ENCODE measurements at places on chromosomes 5 and 9.

- no peak for DNase-seq
These were observed 967.5 kb downstream of the NR2F1-AS1 start for GRCh38 chr5:92613546-92613945.

- DNase-seq = no peak
These were observed 433.0 kb downstream of the DNAH5 start for GRCh38 chr5:13511442-13511841.

DNA sequence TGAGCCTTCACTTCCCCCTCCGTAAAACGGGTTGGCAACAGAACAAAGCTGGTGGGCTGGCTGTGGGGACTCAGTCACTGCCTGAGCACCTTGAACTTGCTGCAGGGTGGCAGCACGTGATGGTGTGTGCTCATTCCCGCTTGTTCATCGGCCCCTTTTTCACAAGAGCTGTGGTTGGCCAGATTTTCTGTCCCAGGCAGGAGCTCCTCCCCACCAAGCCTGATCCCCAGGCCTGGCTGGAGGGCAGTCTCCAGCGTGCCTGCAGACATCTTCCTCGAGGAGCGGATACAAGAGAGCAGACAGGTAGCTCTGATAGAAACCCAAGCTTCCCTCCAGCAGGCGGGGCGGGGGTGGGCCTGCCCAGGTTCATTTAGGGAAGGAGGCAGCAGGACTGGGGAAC, 61.9 kb upstream of the ORM1 start:
- DNase-seq = no peak

GRCh38 chr9:112786829-112787520, 36.4 kb downstream of the SNX30 start:
- no peak for DNase-seq

DNA sequence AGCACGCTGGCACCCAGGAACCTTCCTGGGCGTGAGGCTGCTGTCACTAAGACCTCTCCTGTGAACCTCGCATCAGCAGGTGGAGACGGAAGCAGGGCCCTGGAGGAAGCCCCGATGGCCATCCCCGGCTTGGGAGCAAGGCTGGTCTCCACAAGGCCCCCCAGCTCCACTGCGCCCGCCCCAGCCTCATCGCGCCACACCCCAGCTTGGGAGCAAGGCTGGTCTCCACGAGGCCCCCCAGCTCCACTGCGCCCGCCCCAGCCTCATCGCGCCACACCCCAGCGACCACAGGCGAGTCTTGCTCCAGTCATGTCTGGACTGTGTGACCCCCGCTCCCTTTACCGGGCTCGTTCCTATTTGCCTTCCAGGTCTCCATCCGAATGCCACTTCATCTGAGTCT, 11.0 kb downstream of the QSOX2 start:
- no peak for DNase-seq

All from left renal pelvis (tissue), 4 donors.